ENCODE measurements at places on chromosomes 1 and 21.
A peak's percentile ranks its signal among the peaks of the same experiment; 100 is the strongest.

DNA sequence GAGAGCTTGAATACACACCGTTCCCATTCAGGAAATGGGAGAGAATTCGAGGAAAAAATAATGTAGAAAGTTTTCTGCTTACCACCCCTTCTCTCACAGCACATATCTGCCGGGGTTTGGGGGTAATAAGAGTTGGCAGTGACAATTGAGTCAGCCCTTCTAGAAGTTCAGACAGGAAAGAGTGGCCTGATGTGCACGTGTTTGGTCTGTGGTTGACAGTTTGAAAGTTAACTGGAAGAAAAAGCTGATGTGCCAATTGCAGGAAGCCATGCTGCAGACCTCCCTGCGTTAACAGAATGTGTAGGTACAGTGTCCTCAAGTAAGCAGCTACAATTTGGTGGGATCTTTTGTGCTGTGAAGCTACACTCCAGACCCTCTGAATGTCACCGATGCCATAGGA lies 50.9 kb downstream of the DHX9 start:
- peak; percentile 64 for DNase-seq

- DNase-seq = no peak
Measured at GRCh38 chr1:181405584-181405983, 77.7 kb upstream of the CACNA1E start.

GRCh38 chr1:38657207-38657840 lies 202.2 kb downstream of the RRAGC start:
- DNase-seq = no peak

GRCh38 chr1:232793944-232794343 lies 11.3 kb upstream of the MAP10 start:
- peak; percentile 54 for DNase-seq

DNA sequence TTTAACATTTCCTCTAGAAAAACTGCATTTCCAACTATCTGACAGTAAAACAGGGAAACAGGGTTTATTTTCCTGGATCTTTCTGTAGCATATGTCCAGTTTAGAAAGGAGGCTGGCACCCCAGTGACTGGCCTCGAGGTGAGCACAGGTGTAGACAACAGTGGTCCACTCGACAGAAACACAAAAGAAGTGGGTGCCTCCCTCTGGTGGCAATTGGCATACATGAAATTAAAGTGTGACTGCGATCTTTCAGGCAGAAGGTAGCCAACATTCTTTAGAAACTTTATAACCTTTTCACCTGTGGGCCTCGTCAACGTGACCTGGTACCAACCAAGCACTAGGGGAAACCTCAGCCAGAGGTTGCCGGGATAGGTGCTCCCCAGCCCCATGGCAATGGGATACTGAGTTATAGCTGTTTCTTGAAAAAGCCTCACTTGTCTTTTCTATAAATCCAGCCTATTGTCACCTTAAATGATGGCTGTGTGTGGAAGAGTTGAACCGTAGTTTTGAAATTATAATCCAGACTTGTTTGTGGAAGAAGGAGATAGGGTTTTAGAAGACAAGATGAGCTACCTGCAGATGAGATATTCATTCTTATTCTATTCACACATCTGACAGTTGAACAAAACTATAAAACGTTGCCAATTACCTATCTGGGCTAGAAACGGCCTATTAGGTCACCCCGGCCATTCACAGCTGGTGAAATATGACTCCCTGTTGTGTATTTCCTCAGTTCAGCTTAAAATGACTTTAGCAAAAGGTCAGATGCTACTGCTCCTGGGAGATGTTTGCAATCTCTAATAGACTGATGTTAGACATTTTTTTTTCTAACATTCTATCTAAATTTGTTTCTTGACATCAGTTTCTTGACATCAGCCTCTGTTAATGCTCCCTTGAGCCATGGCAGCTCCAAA lies 44.3 kb downstream of the PCP4 start:
- DNase-seq = peak; percentile 67

GRCh38 chr21:39056636-39057035 lies 126.6 kb downstream of the PSMG1 start:
- no peak for DNase-seq

DNA sequence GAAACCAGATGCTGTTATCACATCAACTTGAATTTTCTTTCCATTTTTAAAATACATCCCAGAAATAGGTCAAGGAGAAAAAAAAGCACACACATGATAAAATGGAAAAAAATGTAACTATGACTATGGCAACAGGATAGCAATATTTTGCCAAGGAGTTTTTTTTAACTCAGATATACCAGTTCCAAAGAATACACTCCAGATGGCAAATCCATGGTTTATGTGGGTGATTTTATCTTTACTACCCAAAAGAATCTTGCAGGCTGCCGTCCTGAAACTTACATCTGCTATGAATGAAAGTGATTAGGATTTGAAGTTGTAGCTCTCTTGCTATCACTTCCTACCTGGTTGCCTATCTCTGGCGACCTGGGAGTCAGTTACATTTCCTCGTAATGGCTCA lies 91.0 kb upstream of the PLPPR4 start:
- DNase-seq = no peak

DNA sequence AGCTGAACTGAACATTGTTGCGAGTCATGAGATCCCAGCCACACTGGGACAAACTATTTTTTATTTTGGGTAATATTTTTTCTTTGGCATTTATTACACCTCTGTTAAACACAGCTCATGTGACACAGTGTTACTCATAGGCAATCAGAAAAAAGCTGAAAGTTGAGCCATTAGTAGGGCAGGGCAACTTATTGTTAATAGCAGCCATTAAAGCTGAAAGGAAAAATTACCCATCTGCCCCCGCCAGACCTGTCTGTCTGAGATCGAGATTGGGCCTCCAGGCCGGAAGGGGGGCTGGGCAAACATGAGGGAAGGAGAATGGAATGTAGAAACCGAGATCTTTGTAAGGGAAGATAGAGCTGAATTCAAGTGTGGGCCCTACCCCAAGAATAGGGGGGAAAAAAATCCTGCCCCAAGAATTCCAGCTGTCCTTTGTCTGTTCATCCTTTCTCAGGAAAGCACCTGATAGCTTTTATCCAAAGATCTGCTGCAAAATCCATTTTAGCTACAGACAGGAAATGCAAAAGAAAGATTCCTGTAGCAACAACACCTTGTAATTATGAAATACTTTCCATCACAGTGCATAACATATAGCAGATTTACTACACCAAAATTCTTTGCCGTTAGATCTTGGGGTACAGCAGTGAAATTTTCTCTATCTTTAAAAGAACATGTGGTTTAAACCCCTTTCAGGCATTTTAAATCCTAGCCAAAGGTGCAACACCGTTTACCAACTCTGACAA lies 212.8 kb downstream of the PBX1 start:
- no peak for DNase-seq

- peak; percentile 2 for DNase-seq
Measured at GRCh38 chr1:54559771-54560231, 11.8 kb downstream of the ACOT11 start.

- peak; percentile 71 for DNase-seq
Measured at GRCh38 chr1:163174524-163175437, 27.9 kb downstream of the RGS5 start.

- no peak for DNase-seq
Measured at GRCh38 chr1:93722081-93723031, 40.7 kb upstream of the BCAR3 start.

- DNase-seq = no peak
Measured at GRCh38 chr1:25256578-25256965, 9.3 kb upstream of the RSRP1 start.

GRCh38 chr1:89945852-89946476 lies 48.9 kb upstream of the ZNF326 start:
- no peak for DNase-seq

- no peak for DNase-seq
Measured at GRCh38 chr1:177710696-177711620, 258.9 kb downstream of the SEC16B start.

- no peak for DNase-seq
Measured at GRCh38 chr1:57218487-57219079, 205.3 kb downstream of the DAB1 start.

- DNase-seq = no peak
Measured at GRCh38 chr1:218284377-218284916, 646 bp upstream of the RRP15 start.

GRCh38 chr1:89822999-89823628 lies 2.3 kb downstream of the LRRC8D start:
- no peak for DNase-seq

DNA sequence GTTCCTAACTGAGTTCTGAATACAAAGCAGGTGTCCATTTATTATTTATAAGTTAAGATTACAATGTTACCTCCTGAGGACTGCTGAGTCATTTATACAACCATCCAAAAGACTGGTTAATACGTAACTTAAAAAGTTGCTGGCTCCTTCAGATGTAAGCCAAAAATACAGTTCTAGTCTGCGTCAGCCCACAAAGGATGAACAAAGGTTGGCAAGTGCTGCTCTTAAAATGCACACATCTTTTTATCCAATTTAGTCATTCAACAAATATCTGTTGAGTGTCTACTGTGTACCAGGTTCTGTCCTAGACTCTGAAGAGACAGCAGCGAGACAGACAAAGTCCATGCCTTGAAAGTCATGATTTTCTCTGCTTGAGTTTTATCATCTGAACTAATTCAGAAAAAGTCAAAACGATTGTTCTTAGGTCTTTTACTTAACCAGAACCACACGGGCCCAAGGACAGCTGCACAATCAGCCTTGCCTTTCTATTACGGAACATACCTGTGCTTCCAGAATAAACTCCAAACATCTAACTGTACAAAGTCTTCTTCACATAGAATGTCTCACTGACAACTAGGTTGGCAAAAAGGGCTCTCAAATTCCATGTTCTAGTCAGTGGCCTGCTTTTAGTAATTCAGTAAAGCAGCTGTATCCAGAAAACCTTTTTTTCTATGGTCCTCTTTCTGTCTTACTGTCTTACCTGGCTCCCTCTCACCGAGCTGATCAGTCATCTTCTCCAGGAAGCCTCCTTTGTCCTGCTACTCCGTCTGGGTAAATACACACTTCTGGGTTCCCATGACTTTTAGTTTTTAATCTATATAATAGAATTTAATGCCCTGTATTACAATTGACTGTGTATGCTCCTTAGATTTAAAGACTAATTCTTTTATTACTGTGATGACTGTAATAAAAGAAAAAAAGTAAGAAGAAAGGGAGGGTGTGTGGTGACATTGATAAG lies 15.5 kb upstream of the CNN3 start:
- no peak for DNase-seq

- DNase-seq = peak; percentile 43
Measured at GRCh38 chr1:34907487-34908090, 21.9 kb downstream of the DLGAP3 start.

- no peak for DNase-seq
Measured at GRCh38 chr1:59779949-59780348, 34.8 kb upstream of the HOOK1 start.

DNA sequence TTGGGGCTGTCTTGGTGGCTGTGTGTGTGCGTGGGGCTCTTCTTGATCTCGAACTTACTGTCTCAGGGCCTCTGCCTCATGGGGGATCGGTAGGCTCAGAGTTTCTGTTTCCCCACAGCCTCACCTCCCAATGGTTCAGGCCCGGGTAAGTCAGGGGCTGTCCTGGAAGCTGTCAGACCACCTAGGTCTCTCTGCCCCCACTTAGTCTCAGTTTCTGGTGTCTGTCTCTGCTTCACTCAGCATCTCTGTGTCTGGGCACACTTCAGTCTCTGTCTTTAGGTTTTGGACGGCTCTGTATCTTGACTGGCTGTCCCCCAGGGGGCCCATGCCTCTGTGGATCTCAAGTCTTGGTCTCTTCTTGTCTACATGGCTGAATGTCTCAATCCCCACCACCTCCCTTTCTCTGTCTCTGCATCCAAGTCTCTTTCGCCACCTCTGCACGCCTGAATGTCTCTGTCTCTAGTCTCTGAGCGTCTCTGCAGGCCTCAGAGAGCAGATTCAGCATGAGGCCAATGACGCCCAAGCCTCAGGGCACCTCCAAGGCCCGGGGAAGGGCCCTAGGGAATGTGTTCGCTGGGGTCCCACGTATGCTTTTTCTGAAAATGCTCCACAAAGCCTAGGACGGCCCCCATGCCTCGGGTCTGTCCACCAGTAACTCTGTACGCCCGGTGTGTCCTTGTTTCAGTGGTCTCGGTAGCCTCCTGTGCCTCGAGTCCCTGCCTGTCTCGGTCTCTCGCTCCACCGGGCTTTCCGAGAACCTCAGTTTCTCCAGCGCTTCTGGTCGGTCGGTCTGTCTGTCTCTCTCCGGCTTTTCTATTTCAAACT lies 818 bp downstream of the FHL3 start:
- DNase-seq = no peak

- DNase-seq = no peak
Measured at GRCh38 chr1:164863056-164863455, 304.1 kb downstream of the PBX1 start.
